Activated B cell treated with CpG ODN at 0.5 μM for 24 hours (primary cell): ENCODE measurements at places on chromosomes 3 and 15.

- DNase-seq: no peak
Measured at GRCh38 chr3:46188708-46189107, 19.4 kb downstream of the CCR1 start.

- peak; percentile 1 for DNase-seq
Measured at GRCh38 chr3:126540342-126540849, 16.4 kb downstream of the CHST13 start.

DNA sequence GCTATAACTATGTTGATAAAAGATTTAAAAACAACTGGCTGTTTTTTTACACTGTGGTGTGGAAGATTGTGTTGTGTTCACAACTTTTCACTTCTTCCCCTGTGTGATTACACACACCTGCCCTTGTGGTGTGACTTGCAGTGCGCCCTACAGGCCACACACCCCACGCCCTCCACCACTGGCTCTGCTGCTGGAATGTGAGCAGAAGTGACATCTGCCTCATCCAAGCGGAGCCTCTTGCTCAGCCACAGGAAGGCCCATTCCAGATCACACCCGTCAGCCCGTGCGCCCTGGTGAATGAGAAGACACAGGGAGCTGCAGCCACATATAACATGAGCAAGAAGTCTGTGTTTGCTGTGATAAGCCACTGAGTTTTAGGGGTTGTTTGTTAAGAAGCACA is 7.0 kb downstream of the CCR2 start:
- DNase-seq: no peak

GRCh38 chr3:61080737-61081445 is 170.4 kb downstream of the FHIT start:
- DNase-seq: no peak

DNA sequence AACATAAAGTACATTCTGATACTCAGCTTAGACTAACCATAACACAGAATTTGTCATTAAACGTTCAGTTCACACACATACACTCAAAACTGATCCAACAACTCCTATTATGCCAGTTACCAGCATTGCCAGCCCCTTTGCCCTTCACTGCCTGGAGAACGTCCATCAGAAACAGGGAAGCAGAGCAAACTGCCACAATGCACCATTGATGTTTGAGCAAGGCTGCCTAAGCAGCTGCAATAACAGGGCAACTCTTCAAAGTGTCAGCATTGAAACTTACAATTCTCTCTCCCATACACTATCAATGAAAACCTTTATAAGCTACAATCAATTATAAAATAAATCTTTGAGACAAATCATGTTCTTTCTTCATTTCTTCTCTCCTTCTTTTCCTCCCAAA is 85.1 kb downstream of the ZBTB20 start:
- DNase-seq: no peak

GRCh38 chr15:87871258-87871681 is 385.3 kb downstream of the NTRK3 start:
- DNase-seq: no peak
